ENCODE measurements at places on chromosomes 4 and X. TPM values are rescaled to one million over a fixed set of nuclear protein-coding genes. Genes with fewer than 3 reads are reported as not detected.

The HPGDS gene
- not detected for total RNA-seq

The COL4A6 gene
- total RNA-seq = not detected

The EXOC1L gene
- total RNA-seq = not detected

The RHOXF2 gene
- not detected for total RNA-seq

The SULT1B1 gene
- total RNA-seq = 0.10 TPM

The LDB2 gene
- total RNA-seq = not detected

The FGF13 gene
- not detected for total RNA-seq

The SPIN4 gene
- total RNA-seq = 5.8 TPM

The RIPPLY1 gene
- total RNA-seq = not detected

The TSPAN6 gene
- not detected for total RNA-seq

The REELD1 gene
- total RNA-seq = 2.6 TPM

The MTCP1 gene
- 20.3 TPM for total RNA-seq

The CCDC110 gene
- total RNA-seq = 1.6 TPM

The MAOA gene
- total RNA-seq = 0.05 TPM

The CACNA1F gene
- 6.7 TPM for total RNA-seq

The TLL1 gene
- not detected for total RNA-seq

The SAGE1 gene
- total RNA-seq = not detected

The IL3RA gene
- total RNA-seq = 1.6 TPM

The ABCE1 gene
- 51.0 TPM for total RNA-seq

The RTL5 gene
- total RNA-seq = 21.0 TPM

The CLNK gene
- total RNA-seq = 0.49 TPM

The PABPC1L2A gene
- total RNA-seq = not detected

The NIPAL1 gene
- total RNA-seq = 1.1 TPM

The CTSO gene
- total RNA-seq = 14.0 TPM

The ZMAT1 gene
- 38.4 TPM for total RNA-seq

The PDE6B gene
- 15.1 TPM for total RNA-seq

The PNCK gene
- not detected for total RNA-seq

The CPZ gene
- total RNA-seq = not detected

The LRAT gene
- total RNA-seq = not detected

The CFAP99 gene
- total RNA-seq = not detected

The MAP3K15 gene
- total RNA-seq = not detected

The DMD gene
- 51.8 TPM for total RNA-seq

The PNMA6E gene
- total RNA-seq = not detected

The ETDB gene
- not detected for total RNA-seq

All from B cell (primary cell).